Fibroblast of pulmonary artery (primary cell): ENCODE measurements at places on chromosomes 2 and 18.

DNA sequence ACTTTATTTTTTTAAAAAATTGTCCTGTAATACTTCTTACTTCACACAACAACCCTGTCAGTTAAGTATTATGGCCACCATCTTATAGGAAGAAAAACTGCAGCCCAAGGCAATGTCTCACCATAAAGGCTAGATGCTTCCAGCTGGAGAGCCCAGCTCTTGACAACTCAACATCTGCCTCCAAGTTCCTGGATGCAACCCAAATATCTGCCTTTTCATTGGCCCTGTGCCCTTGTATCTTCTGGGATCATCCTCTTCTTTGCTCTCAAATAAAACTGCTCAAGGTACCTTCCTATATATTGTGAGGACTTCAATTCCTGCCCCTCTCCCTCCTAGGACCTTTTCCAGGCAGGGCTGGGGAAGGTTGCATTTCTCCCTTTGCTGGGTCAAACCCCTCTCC, 69.5 kb downstream of the BIN1 start:
- DNase-seq, result no peak

- DNase-seq, result no peak
Observed at GRCh38 chr2:106537791-106538191, 50.6 kb downstream of the CD8B2 start.

- no peak for DNase-seq
Observed at GRCh38 chr2:33131111-33131510, 184.4 kb downstream of the LTBP1 start.

DNA sequence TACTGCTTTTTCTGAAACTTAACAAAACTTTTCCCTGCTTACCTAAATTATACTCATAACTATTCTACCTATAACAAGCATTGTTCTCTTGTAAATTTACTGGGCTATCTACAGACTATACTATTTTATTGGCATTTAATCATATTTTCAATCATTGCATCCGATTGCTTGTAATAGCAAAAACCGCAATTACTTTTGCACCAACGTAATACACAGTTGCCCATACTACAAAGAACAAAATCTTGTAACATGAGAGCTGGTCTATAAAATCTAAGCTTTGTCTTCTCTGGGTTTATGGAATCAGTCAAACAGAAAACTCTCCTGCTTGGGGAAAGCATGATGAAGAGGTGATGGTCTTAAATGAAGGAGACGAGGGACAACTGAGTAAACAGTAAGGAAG, 463.4 kb upstream of the ST6GAL2 start:
- DNase-seq, result no peak

DNA sequence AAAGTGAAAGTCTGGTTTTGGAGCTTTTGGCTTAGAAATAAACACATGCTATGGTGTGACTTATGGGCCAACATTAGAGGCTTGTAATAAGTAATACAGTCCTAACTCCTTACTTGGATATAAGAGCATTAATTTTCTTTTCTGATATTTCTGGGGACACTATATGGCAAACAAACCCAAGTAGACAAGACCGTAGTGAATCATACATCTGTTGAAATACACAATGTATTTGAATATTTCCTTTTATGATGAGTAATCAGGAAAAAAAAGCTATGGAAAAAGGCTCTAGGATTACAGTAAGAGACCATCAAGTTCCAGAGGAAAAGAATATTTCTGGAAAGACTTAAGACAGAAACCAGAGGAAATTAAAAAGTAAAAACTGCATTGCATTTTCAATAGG, 146.0 kb upstream of the CYP26B1 start:
- DNase-seq, result peak; percentile 66

GRCh38 chr2:219249203-219249980, 3.7 kb upstream of the TUBA4B start:
- peak; percentile 95 for DNase-seq

- no peak for DNase-seq
Observed at GRCh38 chr2:212727751-212728150, 189.1 kb upstream of the ERBB4 start.

- no peak for DNase-seq
Observed at GRCh38 chr2:149160195-149160594, 121.7 kb downstream of the LYPD6B start.

DNA sequence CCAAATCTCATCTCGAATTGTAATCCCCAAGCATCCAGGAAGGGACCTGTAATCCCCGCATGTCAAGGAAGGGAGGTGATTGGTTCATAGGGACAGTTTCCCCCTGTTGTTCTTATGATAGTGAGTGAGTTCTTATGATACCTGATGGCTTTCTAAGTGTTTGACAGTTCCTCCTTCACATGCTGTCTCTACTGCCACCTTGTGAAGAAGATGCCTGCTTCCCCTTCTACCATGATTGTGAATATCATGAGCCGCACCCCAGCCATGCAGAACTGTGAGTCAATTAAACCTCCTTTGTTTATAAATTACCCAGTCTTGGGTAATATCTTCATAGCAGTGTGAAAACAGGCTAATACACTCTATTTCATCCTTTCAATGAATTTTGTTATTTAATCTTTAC, 446.7 kb downstream of the RNF144A start:
- no peak for DNase-seq

GRCh38 chr2:198100346-198100745, 296.0 kb downstream of the PLCL1 start:
- DNase-seq, result peak; percentile 47

GRCh38 chr2:211175956-211176355, 619.6 kb downstream of the CPS1 start:
- no peak for DNase-seq

GRCh38 chr2:239193925-239194677, 206.7 kb downstream of the HDAC4 start:
- no peak for DNase-seq
